Neural crest cell (in vitro differentiated cells): ENCODE measurements at places on chromosomes 6 and 20. TPM values are rescaled to one million over a fixed set of nuclear protein-coding genes. Genes with fewer than 3 reads are reported as not detected.

DNA sequence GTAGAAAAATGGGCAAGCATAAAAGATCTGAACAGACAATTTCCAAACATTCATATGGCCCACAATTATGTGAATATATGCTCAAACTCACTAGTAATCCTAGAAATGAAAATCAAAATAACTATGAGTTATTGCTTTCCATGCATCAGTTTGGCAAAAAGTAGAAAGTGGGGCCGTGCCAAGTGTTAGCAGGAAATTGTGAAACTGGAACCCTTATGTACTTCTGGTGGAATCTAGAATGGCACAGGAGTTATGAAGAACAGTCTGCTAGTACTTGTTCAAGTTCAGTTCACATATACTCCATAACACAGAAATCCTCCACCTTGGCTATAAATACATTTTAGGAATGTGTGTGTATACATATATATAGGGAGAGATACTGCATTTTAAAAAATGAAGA, 89.8 kb downstream of the EYA2 start:
- no peak for DNase-seq

The UBE2C gene
- total RNA-seq: 202 and 212 TPM in 2 replicates

GRCh38 chr20:21944227-21944626, 238.8 kb downstream of the PAX1 start:
- no peak for DNase-seq

DNA sequence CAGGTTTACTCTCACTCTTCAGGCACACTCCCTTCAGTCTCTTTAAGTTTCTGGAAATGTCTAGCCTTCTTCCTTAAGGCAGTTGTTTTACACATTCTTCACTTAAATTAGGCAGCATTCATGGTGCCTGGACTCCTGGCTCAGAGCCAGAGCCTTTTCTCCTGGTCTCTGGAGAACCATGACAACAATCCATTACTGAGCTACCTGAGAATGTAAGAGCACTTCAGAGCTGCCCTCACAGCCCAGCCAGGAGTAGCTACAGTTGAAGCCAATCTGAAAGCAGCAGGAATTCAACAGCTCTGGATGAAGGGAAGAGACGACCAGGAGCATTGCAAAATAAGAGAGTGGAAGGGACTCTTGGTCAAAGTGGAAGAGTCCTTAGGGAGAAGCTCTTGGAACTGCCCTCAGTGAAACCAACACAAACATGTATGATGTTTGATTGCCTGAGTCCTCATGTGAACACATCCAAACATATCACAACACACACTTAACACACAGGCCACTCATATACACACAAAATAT, 416.8 kb upstream of the SPTLC3 start:
- no peak for DNase-seq

The CST2 gene
- total RNA-seq: not detected in 2 replicates

GRCh38 chr6:125988280-125988679, 1.9 kb downstream of the TRMT11 start:
- no peak for DNase-seq

- no peak for DNase-seq
Measured at GRCh38 chr20:1440024-1440423, 26.6 kb downstream of the NSFL1C start.

- DNase-seq: no peak
Measured at GRCh38 chr6:18136260-18136659, 13.8 kb upstream of the NHLRC1 start.

The HEY2 gene
- total RNA-seq: 10.8 and 11.6 TPM in 2 replicates

The HLA-C gene
- 70.4 and 72.4 TPM in 2 replicates for total RNA-seq

The CBLN4 gene
- not detected in 2 replicates for total RNA-seq

GRCh38 chr6:31498748-31499147, 803 bp downstream of the MICB start:
- DNase-seq: no peak

DNA sequence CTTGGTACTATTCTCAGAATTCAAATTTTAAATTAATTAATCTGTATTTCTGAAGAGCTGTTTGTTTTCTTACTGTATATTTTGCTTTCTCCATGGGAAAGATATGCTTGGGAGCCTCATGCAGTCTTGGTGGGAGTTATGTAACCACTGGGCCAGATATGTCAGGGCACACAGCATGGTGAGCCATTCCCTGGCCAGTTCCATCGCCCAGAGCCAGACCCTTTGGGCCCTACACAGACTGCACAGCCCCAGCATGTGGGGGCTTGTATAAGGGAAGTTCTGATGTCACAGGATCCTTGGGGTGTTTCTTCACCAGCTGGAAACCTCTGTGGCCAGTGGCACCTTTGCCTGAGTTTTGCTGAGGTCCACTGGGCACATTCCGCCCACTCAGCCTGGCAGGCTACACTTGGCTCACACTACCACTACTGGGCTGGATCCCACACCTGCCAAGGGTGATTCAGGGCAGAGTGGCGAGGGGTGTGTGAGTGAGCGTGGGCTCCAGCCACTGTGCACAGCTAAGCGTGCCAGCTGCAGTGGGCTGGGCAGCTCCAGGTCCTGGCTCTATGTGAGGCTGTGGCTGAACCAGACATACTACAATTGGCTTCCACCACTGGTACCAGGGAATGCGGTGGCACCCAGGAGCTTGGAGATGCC, 293.5 kb downstream of the ARHGAP18 start:
- no peak for DNase-seq

GRCh38 chr6:106253731-106254130, 71.8 kb downstream of the ATG5 start:
- no peak for DNase-seq

GRCh38 chr6:162055365-162055764, 672.2 kb downstream of the PRKN start:
- DNase-seq: no peak

- DNase-seq: no peak
Measured at GRCh38 chr6:45586216-45587171, 208.8 kb upstream of the SUPT3H start.

GRCh38 chr6:131419702-131420101, 153.3 kb upstream of the ARG1 start:
- no peak for DNase-seq

DNA sequence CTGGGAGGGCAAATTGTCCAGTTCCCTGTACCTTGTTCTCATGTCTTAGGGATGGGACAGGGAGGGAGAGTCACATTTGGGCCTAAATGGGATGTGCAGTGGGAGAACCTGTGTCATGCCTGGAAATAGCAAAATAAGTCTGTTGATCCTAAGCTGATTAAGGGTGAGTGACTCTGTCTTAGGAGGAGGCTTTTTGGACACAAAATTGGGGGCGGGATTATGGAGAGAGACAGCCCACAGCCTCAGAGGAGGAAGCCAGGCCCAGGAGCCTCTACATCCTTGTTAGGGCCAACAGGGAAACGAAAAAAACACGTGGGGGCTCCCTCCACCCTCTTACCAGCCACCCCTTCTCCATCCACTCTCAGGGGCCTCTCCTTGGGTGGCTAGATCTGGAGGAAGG, 2.2 kb downstream of the KCNB1 start:
- DNase-seq: no peak

DNA sequence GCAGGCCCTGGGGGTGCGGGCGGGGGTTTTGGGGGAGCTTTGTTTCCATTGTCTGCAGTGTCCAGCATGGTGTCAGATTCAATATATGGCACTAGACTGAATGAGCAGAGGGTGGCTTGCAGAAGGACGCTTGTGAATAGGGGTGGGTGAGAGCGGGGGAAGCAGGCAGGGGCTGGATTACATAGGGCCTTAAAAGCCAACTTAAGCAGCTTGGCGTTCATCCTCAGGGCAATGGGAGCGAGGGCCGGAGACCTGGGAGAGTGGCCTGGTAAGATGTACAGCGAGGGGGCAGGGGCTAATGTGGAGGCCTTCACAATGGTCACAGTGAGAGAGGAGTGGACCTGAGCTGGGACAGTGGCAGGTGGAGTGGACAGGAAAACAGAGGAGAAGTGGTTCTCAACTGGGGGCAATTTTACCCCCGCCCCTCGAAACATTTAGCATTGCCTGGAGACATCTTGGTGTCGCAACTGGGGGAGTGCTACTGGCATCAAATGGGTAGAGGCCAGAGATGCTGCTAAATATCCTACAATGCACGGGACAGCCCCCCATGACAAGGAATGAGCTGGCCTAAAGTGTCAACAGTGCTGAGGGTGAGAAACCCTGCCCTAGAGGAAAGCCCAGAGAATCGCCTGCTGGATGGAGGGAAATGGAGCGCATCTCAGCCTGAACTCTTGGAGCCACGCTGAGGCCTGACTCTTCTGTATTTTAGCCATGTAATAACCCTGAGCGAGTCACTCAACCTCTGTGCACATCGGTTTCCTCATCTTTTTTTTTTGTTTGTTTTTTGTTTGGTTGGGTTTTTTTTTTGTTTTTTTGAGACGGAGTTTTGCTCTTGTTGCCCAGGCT, 15.1 kb upstream of the BAK1 start:
- DNase-seq: no peak

- no peak for DNase-seq
Measured at GRCh38 chr6:155396605-155397004, 59.0 kb downstream of the NOX3 start.

GRCh38 chr20:37288091-37288490, 1.4 kb upstream of the MANBAL start:
- DNase-seq: no peak

DNA sequence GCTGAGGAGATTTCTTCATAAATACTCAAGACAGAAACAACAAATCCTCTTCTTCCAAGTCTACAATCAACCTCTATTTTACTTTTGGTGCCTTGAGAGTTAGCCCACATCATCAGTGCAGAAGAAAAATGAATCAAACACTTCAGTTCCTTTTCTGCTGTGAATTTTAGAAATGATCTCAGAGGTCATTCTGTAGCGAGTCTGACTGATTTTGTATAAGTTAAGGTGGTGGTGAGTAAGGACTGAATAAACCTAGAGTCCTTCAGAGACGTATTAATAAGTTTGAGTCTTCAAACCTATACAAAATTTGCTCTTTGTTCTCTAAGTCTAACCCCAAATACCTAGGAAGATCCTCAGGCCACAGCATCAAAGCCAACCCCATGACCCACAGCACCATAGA, 33.1 kb upstream of the NT5E start:
- DNase-seq: no peak

- no peak for DNase-seq
Measured at GRCh38 chr20:31559704-31560093, 45.4 kb upstream of the ID1 start.

The HLA-B gene
- total RNA-seq: 29.5 and 35.5 TPM in 2 replicates

DNA sequence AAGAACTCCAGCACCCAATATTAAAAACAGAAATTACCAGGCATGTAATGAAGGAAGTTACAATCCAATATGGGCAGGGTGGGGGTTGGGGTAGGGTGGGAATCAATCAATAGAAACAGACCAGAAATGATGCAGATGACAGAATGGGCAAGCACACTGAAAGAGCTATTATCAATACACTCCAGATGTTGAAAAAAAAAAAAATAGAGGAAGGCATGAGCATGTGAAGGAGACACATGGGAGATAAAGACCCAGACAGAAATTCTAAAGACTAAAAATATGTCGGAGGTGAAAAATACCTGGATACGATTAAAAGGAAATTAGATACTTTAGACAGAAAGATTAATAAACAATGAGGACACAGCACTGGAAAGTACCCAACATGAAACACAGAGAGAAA, 19.1 kb upstream of the ZC3H12D start:
- DNase-seq: no peak

DNA sequence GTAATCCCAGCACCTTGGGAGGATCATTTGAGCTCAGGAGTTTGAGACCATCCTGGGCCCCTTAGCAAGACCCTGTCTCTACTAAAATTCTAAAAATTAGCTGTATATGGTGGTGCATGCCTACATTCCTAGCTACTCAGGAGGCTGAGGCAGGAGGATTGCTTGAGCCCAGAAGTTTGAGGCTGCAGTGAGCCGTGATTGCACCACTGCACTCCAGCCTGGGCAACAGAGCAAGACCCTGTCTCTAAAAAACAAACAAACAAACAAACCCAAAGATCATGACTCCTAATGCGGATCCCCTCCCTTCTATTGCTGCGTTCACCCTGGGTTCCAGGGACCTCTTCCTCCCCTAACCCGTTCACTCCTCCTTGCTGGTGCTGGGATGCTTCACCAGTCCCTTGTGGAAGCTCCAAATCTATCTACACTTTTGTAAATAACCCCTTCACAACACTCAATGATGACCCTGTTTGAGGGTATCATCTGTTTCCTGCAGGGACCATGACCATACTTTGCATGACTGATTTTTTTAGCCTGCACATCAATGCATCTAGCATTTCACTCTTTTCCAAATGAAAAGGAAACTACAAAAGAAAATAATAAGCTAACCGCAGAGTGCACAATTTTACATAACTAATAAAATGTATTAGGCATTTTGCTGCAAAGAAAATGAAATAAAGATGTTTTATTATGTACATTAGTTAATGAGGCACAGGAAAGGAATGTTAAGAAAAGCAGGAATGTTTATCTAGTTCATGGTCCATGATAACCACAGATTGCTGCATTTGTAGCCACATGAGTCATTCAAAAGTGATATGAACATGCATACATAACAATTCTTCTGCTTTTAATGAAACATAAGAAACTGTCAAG, 30.5 kb upstream of the IPCEF1 start:
- DNase-seq: no peak

GRCh38 chr6:14796974-14797762, 448.7 kb upstream of the JARID2 start:
- no peak for DNase-seq

The SLC13A3 gene
- total RNA-seq: 6.1 and 6.7 TPM in 2 replicates

- no peak for DNase-seq
Measured at GRCh38 chr6:39790772-39791171, 1.4 kb upstream of the DAAM2 start.

The GDAP1L1 gene
- 10.0 and 10.9 TPM in 2 replicates for total RNA-seq

The LINC00237 gene
- total RNA-seq: not detected in 2 replicates

The ZBTB24 gene
- 10.5 and 10.8 TPM in 2 replicates for total RNA-seq

The GJA10 gene
- not detected in 2 replicates for total RNA-seq

- DNase-seq: peak; percentile 31
Measured at GRCh38 chr6:168150551-168151320, 71.7 kb upstream of the FRMD1 start.

DNA sequence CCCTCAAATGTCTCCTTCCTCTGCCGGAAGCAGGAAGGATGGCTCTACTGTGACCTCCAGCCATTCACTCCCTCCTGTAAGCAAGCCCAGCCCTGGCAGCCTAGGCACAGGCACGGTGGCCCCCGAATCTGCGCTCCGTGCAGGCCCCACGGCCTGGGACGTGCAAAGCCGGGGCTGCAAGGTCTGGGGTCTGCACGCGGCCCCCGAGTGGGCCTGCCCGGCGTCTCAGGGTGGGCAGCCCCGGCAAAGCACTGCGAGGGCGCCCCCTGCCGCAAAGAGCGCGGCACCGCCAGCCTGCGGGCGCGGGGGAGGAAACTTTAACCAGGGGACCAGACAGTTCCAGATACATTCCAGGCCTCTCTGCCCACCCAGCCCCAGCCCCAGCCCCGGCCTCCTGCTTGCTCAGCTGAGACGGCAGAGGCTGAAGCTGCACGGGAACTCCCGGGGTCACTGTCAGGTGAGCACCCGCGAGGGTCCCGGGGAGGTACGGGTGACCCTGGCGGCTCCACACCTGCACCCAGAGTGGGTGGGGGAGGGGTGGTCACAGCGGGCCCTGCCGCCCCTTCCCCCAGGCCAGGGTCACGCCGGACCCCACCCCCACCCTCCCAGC, 98.8 kb downstream of the ASXL1 start:
- DNase-seq: peak; percentile 96

The OR2H2 gene
- total RNA-seq: not detected in 2 replicates

The PIGT gene
- total RNA-seq: 64.8 and 67.4 TPM in 2 replicates

The TRIM26 gene
- 36.2 and 36.5 TPM in 2 replicates for total RNA-seq

GRCh38 chr6:166087246-166087645, 80.4 kb downstream of the TBXT start:
- no peak for DNase-seq
